HFF-Myc (cell line): ENCODE measurements at places on chromosomes 5 and 9.

DNA sequence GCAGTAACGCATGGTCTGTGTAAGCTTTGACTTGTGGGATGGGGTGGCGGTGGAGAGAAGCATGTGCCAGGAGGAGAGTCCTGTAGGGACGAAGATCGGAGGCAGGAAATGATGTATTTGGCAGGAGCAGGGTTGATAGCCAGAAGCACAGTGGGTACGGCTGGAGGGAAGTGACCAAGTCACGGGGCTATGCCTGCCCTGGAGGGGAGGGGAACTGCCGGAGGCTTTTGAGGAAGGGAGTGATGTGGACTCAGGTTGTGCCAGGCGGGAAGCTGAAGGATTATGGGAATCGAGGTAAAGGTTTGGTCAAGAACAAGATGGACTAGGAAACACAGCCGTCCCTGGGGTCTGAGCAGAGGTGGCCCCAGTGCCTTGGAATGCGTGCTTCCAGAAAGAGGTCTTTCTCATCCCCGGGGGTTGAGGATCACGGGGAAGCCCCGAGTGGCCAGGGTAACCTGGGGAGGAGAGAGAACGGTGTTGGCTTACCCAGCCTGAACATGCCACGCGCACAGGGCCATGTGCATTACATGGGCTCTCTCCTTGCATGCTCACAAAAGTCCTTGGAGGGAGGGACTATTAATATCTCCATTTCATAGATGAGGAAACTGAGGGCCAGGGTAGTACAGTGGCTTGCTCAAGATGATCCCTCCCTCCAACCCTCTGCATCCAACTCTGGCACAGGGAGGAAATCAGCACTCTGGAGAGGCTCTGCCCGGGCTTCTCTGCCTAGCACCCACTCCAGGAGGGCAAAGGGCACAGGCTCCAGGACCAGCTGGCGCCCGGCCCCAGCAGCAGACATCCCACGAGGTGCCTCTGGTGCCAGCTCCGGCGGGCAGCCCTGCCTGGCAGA is 253.8 kb downstream of the PBX3 start:
- no peak for DNase-seq

GRCh38 chr9:84937180-84937579 is 267.7 kb downstream of the NTRK2 start:
- no peak for DNase-seq

DNA sequence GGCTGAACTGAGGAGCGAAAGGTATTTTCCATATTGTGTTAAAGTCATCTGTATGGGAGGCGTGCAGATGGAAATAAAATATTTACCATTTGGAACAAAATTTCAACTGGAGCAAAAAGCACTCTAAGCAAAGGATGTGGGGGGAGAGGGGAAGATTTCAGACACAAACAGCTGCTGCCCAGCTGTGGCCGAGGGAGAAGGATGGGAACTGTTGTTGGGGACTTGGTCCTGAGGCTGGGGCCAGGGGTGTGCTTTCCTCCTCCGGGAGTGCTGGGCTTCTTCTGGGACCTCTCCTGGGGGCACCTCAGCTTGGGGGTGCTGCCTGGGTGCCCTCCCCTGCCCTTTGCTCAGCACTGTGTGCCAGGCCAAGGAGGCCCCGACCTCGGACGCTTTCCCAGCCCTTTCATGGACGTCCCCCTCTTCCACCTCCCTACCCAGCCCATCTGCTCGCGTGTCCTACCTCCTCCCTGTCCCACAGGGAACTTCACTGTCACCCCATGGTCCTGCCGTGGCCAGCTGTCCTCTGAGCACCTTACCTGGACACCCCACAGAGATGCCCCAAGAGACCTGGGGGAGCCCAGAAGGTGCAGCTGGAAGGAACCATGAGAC is 101.9 kb upstream of the COL5A1 start:
- DNase-seq = no peak

- no peak for DNase-seq
Observed at GRCh38 chr9:37107701-37108100, 12.7 kb upstream of the ZCCHC7 start.

GRCh38 chr9:137919649-137920141 is 42.1 kb downstream of the CACNA1B start:
- no peak for DNase-seq
